Stimulated activated CD4-positive, alpha-beta T cell treated with anti-CD3 and anti-CD28 coated beads, Interleukin-1b, Interleukin-23, amount 100 ng/mL, for 1 hour (primary cell): ENCODE measurements at places on chromosomes 6 and 20.

GRCh38 chr6:28895131-28895812, 28.5 kb downstream of the TRIM27 start:
- DNase-seq = peak; percentile 71

DNA sequence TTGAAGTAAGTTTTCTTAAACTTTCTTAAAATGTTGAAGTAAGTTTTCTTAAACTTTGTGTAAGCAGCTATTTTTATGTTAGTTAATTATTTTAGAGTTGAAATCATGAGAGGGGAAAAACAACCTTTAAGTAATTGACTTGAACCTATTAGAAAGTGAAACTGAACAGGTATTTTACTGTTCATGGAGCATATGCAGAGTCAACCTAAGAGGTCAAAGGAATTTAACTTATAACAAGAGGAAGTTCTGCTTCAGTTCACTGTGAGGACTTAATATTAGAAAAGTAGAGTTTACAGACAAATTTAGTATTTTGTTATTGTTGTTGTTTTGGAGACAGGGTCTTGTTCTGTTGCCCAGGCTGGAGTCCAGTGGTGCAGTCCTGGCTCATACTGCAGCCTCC, 38.0 kb downstream of the CDYL start:
- no peak for DNase-seq

DNA sequence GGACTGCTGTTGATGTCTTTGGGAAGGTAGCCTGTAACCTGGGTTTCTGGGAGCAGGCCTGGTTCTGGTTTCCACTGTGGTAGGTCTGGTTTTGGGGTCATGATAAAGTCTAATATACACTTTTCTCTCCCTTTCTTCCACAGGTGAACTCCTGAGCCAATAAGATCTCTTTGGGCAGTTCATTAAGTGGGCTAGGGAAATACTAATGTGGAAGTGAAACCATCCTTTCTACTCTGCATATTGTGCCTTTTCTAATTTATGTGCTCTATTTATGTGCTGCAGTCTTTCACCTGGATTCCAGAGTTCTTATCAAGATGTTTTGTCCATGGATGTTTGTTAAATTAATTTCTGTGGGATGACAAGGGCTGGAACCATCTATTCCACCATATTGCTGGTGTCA, 165.7 kb upstream of the PTPRK start:
- DNase-seq = no peak

DNA sequence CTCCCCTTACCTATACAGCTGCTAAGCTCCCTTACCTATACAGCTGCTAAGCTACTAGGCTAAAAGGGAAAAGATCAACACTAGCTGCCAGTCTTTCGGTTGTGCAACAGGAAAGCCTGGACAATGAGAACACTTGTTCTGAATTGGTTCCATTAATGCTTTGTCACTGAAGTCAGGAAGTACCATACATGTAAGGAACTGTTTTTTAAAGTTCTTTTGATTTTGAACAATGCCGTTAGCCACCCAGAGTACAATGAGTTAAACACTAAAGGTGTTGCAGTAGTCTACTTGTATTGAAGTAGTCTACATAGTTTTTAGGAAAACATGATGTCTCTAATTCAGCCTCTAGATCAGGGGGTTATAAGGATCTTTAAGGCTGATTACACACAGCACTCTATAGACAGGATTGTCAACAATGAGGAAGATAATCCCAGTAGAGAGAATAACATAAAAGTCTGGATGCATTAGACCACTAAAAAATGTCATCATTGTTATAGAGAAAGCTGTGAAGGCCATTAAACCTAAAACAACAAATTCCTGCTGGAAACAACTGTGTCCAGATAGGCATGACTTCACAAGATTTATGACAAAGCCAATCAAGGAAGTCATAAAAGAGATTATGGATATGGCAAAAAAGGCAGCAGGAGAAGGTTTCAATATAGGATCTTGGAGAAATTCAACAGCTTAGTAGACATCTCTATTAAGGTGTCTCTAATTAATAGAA, 306.3 kb downstream of the PHF3 start:
- DNase-seq = no peak
